Pulmonary artery endothelial cell (primary cell): ENCODE measurements at places on chromosomes 5 and 9.

- DNase-seq = no peak
Observed at GRCh38 chr9:83355729-83356151, 182.5 kb downstream of the FRMD3 start.

DNA sequence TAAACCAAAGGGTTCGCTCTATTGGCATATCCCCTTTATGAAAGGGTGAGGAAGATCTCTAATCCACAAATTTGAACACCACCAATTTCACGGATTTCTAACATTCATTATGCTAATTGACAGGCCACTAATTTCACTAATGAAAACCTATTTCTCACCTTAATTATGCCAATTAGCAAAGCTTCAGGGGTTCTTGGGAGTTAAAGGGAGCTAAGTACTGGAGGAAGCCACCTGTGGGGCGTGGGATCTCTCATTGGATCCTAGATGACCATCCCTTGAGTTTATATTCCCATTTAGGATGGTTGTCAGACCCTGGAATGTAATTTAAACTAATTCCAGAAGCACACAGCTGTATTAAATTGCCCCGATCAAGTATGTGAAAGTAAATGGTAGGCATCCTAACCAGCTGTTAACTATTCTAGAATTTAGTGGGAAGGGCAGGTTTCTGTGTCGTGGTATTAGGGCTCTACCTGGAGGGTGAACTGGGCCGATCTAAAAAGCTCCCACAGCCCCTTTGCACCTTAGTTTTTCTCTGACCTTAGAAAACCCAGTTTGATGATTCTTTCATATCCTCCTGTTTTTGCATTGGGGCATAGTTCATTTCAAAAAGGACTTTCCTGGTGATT is 77.1 kb downstream of the C9orf152 start:
- no peak for DNase-seq

- DNase-seq = no peak
Observed at GRCh38 chr5:144698484-144698883, 527.8 kb downstream of the KCTD16 start.

- no peak for DNase-seq
Observed at GRCh38 chr9:38244971-38245370, 147.5 kb upstream of the ALDH1B1 start.

GRCh38 chr9:19130436-19130835 is 3.1 kb upstream of the PLIN2 start:
- DNase-seq = no peak

GRCh38 chr5:165495829-165496380 is 1990.5 kb downstream of the MAT2B start:
- DNase-seq = no peak

- no peak for DNase-seq
Observed at GRCh38 chr5:67240846-67241245, 44.2 kb upstream of the CD180 start.

DNA sequence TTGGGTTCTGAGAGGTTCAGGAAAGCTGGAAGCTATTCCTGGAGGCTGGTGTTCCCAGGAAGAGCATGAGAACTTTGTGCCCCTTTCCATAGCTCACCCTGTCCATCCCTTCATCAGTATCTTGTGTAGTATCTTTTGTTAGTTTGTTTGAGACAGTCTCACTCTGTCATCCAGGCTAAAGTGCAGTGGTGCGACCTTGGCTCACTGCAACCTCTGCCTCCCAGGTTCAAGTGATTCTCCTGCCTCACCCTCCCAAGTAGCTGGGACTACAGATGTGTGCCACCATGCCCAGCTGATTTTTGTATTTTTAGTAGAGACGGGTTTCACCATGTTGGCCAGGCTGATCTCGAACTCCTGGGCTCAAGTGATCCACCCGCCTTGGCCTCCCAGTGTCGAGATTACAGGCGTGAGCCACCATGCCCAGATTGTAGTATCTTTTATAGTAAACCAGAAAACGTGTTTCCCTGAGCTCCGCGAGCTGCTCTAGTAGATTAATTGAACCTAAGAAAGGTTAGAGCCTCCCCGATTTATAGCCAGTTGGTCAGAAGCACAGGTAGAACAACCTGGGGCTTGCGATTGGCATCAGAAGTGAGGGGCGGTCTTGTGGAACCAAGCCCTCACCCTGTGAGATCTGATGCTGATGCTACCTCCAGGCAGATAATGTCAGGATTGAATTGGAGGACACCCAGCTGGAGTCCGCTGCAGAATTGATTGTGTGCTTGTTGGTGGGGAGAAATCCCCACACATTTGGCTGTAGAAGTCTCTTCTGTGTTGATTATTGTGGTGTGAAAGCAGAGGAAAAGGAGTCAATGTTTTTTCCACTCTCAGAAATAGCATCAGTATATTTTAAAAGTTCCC is 32.3 kb downstream of the ATP6V0E1 start:
- no peak for DNase-seq

DNA sequence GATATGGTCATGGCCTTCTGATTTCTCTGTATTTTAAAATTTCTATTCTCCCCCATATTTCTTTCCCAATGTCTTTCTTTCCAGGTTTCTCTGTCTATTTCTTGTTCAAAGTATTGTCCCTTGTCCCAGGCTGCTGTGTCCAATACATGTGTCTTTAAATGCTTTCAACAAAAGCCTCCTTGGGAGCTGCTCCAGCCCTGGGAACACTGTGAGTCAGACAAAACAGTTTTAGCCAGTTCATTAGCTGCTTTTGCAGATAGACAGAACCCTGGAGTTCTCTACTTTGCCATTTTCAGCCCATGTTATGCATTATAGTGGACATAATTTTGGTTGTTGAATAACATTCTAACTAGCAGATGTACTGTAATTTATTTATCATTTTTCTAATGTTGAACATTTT is 20.5 kb upstream of the JAK2 start:
- DNase-seq = no peak

GRCh38 chr9:18666986-18667772 is 193.2 kb downstream of the ADAMTSL1 start:
- DNase-seq = no peak

DNA sequence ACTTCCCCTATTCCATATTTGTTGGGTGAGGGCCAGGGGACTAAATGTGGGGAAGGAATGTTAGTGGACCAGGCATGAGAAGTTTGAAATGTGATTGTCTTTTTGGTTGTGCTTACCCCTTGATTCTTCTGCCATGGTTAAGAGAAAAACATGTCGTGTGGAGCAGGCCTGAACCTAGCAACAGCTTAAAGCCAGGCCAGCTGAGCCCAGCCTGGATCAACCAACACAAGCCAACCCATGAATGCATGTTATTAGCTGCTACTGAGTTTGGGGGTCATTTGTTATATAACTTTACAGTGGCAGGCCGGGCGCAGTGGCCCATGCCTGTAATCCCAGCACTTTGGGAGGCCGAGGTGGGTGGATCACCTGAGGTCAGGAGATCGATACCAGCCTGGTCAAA is 52.4 kb upstream of the TRIO start:
- no peak for DNase-seq

GRCh38 chr5:16521521-16522483 is 56.2 kb upstream of the ZNF622 start:
- DNase-seq = no peak

- peak; percentile 4 for DNase-seq
Observed at GRCh38 chr5:142063878-142064331, 44.7 kb upstream of the NDFIP1 start.

DNA sequence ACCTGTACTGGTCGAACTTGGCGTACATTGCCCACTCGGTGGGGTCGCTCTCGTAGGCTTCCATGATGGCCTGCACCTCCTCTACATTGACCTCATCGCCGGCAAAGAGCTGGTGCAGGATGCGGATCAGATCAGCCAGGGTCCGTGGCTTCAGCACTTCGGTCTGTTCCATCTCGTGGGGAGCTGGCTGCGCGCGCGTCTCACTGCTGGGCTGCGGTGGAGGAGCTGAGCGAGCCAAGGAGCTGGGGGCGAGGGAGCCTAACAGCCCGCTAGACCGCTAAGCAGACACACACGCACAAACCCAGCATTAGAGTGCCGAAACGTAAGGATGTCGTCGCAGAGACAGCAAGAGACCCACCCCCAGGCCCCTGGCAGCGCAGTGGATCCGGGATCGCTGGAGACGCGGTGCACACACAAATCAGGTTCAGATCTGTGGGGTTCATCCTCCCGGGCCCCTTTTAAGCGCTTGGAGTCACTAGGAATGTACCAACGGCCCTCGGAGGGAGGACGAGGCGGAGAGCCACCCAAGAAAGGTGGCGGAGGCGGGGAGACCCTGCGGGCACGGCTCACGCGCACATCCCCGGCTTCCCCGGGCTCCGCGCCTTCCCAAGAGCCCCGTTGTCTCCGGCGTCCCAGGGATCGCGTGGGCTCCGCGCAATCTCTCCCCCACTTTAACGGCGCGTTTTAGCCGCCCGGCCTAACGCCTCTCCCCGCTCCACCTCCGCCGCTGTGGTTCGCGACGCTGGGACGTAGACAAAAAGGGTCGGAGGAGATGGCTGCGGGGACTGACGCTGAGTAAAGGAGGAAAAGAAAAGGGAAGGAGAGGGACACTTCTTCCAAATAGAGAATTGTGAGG is at the start of gene CDO1:
Gene CDO1, minus strand, starts transcription at position 434 of the 856 bp plus-strand sequence. Its CDS starts 262 bp downstream, at position 172.
- no peak for DNase-seq

- no peak for DNase-seq
Observed at GRCh38 chr9:69012696-69013381, 1.1 kb downstream of the PRKACG start.

- no peak for DNase-seq
Observed at GRCh38 chr5:18366234-18366633, 732.0 kb downstream of the TAF11L14 start.

DNA sequence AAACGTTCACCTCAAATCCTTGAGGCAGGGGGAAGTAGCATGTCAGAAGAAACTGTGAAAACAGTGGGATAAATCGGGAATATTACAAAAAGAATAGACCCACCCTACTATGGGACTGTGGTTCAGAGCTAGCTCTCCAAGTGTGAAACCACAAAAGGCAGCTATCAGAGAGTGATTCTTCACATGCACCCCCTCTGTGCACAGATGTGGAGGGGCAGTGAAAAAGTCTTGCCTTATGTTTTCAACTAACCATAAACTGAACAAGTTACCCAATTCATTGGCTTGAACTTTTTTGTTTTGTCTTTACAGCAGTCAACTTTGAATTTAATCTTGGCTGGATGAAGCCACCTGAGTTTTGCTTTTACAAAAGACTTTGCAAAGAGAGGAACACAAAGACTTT is 98.8 kb upstream of the NR4A3 start:
- no peak for DNase-seq

DNA sequence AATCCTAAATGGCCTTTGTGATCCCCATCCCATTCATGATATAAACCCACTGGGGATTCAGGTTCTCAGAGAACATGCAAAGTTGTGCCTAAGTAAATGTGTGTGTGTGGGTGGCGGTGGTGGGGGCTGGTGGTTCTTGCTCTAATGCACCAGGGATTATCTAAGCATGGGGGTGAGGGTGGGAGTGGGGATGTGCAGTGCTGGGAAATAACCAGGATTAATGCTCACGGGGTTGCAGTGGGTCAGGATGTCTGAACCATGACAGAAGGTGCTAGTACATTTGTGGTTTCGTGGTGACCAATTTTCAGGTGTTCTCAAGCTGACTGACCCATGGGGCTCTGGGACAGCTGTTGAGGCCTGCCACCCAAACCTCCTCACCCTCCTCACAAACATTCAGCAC is 101.0 kb downstream of the ZNF608 start:
- DNase-seq = no peak

- no peak for DNase-seq
Observed at GRCh38 chr9:120158221-120158620, 421.7 kb downstream of the CDK5RAP2 start.

GRCh38 chr5:45383985-45384384 is 312.2 kb downstream of the HCN1 start:
- DNase-seq = no peak

DNA sequence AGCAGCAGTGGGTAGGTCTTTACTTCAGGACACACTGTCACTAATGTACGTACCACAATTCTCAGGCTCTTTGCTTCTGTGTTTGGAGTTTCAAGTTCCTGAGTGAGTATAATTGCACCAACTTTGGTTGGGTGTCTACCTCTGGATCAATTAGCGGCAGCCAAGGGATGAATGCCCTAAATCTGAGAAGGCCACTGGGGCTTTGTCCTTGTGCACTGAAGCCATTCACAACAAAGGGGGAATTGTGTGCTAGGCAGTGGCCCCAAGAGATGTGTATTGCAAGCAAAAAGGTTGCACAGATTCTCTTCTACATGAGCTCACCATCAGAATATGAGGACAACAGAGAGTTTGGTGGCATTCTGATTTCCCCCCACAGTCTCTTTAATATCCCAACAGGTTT is 3.9 kb upstream of the PHF24 start:
- DNase-seq = no peak

GRCh38 chr5:1099926-1100663 is 11.8 kb downstream of the SLC12A7 start:
- no peak for DNase-seq

GRCh38 chr9:16343249-16344237 is 526.9 kb downstream of the BNC2 start:
- no peak for DNase-seq

DNA sequence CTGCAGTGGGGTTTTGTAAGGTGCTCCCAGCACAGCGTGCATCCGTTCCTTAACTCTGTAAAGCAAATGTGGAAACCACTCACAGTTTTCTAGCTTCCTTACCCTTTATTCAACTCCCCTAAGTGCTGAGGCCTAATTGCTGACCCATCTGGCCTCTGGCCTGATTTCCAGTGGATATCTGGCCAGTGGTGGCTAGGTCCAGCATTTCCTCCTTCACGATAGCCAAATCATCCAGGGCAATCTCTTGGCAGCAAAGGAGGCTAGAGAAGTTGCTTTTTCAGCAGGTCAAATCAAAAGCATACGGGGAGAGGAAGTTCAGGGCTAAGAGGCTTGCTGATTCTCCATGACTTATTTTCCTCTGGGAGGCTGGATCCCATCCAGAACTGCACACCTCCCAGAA is 286.3 kb upstream of the VLDLR start:
- DNase-seq = no peak

DNA sequence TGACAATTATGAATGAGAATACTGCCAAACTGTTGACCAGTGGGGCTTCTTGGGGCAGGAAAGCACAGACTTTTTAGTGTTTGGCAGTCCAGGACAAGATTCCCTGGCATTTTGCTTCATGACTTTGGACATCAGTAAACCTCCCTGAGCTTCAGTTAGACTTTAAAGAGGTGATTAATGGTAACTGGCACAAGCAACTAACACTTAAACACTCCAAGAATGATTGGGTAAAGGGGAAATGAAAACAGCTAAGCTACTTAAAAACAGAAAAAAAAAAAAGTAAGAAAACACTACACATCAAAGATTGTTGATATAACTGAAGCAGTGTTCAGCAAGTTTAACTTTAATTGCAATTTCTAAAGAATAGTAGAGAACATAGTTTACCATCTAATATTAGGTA is 13.4 kb downstream of the PAIP1 start:
- DNase-seq = no peak
